Dermis microvascular lymphatic vessel endothelial cell (primary cell): ENCODE measurements at places on chromosomes 11 and 22. TPM values are rescaled to one million over a fixed set of nuclear protein-coding genes. Genes with fewer than 3 reads are reported as not detected.
A peak's percentile ranks its signal among the peaks of the same experiment; 100 is the strongest.

DNA sequence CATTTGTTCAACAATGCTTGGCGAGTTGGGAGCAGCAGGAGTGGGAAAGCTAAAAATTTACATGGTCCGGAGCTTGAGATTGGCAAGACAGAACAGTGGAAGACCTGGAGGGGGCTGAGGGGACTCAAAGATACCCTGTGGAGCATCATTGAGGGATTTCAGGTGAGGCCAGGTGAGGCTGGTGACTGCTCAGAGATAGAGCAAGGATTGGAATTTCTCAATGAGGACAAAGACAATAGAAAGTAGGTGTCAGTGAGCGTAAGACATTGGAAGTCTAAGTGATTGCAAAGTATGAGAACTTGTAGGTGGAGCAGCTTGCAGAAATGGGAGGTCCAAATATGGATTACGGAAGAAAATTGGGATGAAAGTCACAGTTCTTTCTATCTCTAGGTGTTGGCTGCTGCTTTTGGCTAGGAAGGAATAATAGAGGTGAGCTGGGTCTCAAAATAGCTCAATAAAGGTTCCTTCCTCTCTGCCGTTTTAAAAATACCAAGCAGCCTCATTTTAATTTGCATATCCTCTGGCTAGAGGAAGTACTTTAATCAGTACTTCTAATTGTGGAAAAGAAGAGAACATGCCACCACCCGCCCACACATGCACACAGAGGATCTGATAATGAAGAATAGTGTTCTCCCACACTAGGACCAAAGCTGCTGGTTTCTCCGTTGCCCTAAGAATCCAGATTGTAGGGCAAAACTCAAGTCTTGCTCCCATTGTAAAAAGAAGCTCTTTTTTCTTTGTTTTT, 41.8 kb upstream of the SORL1-AS1 start:
- DNase-seq: no peak

- DNase-seq: no peak
Measured at GRCh38 chr11:115207166-115207591, 297.0 kb downstream of the CADM1 start.

CBX7 gene
- total RNA-seq: 3.0 and 4.4 TPM in 2 replicates

HTR3B gene
- total RNA-seq: not detected in 2 replicates

POU2F3 gene
- total RNA-seq: under 0.01 and 0.13 TPM in 2 replicates

CDCA5 gene
- 3.9 and 7.6 TPM in 2 replicates for total RNA-seq

GGTLC2 gene
- not detected in 2 replicates for total RNA-seq

GRCh38 chr22:50694766-50695420, 22.3 kb downstream of the SHANK3 start:
- no peak for DNase-seq

DNA sequence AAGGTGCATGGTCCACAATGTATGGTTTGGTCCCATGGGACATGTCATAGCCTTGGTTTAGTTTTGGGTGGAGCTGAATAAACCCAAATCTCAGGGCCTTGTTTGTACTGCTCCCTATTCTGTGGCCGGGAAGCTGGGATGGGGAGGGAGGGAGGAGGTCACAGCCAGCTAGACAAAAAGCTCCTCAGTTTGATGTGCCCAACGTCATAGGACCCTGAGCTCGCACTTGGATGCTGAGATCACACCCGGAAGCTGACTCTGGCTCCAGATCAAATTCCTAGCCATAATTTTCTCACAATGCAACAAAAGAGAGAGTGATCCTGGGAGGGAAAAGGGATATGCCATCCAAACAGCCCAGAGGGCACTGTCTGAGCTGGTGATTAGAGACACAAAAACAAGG, 1.5 kb downstream of the HSPB2 start:
- peak; percentile 50 for DNase-seq

DNA sequence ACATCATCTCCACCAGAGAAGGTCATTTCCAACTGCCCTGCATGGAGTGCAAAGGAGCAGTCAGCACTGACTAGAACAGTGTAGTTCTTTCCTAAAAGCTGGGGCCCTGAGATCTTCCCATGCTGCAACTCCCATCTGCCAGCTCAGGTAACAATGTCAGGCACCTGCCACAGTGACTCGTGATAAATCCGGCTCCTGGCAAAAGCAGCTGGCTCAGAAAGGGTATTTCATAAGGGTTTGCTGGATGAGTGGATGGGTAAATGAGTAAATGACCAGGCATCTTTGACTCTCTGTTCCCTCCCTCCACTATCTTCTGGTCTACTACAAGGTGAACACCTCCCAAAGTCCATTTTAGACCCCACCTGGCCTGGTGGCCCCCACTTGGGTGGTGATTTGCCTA, 403.6 kb downstream of the NXPE2 start:
- no peak for DNase-seq
